Activated T-helper 1 cell treated with anti-CD3 and anti-CD28 coated beads, Interleukin-2, amount 50 U/mL, for 16 hours (primary cell): ENCODE measurements at places on chromosomes 1 and 21.

- no peak for DNase-seq
Measured at GRCh38 chr1:24875991-24876506, 54.0 kb downstream of the RUNX3 start.

DNA sequence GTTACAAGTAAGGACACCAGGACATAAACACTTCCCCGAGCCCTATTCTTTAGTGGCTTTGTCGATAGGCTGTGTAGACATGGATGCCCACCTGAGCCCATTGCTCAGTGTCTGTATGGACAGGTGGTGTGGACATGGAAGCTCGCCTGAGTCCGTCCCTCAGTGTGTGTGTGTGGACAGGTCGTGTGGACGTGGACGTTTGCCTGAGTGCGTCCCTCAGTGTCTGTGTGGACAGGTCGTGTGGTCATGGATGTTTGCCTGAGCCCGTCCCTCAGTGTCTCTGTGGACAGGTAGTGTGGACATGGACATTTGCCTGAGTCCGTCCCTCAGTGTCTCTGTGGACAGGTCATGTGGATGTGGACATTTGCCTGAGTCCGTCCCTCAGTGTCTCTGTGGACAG lies 38.7 kb upstream of the COL6A2 start:
- no peak for DNase-seq

DNA sequence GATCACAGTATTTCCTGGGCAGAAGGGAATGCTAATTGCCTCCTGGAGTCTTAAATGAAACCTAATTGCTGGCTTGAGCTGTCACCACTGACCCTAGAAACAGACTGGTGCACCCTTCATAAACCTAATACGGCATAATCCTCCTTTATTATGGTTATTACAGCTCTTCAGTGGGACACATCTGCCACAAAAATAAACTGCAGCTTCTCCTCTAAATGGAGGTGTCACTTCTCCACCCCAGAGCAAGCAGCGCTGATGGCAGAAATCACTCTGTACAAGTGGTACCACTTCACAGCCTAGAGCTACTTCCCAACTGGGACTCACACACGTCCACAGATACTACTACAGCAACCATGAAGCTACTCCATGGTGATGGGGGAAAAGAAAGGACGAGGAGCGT lies 11.1 kb downstream of the PTPN14 start:
- DNase-seq, result no peak

DNA sequence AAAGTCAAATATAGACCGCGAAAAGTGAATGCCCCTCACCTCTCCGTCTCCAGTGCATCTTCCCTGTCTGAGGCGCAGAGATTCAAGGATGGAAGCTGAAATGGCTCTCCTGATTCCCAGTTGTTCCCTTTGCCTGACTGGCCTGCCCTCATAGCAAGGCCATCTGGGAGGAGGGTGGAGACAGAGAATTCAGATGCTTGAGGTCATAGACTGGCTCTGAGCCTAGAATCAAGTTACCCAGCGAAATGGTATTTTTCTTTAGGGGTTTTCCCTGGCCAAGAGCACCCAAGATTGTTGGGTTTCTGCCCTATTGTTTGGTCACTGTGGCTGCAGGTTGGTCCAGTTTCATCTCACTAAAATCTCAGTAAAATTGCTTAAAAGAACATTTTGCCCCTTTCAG lies 7.2 kb downstream of the METTL13 start:
- DNase-seq, result no peak

- DNase-seq, result no peak
Measured at GRCh38 chr1:150765296-150765976, at the start of gene CTSS. Gene CTSS, minus strand, starts transcription at chr1:150765778. Its CDS starts 1,015 bp downstream, at chr1:150764763.

DNA sequence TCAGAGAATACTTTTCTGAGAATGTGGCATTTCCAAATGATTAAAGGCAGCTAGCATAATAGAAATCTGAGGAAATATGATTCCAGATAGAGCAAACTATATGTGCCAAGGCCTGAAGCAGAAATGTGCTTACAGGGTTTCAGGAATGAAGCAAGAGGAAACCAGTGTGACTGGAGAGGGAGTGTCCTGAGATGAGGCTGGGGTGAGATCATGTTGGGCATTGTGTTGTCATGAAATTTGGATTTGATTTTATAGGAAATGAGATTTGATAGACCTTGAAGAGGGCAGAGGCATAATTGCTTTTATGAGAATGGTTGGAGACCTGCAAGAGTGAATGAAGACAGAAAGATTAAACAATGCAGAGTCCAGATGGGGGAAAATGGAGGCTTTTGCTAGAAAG lies 338.1 kb upstream of the SNX7 start:
- no peak for DNase-seq

- DNase-seq, result no peak
Measured at GRCh38 chr1:47948126-47948525, 49.1 kb downstream of the TRABD2B start.

- peak; percentile 23 for DNase-seq
Measured at GRCh38 chr1:198669023-198669698, 30.3 kb downstream of the PTPRC start.

DNA sequence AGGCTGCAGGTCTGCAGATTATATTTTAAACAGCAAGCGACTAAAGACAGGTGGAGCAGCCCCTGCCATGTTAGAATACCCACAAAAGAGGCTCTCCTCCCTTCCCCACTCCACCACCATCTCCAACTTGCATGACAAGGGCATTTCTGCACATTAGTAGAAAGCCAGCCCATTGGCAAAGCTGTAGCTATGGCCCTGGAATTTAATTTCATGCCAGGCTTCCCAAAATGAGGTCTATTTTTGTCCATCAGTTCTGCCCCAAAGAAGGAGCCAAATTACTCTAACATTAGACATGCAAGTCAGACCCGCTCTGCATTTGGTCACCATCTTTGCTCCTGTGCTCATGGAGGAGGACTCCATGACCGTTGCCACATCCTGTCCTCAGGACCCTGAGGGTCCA lies 115.2 kb downstream of the LAMC2 start:
- no peak for DNase-seq

DNA sequence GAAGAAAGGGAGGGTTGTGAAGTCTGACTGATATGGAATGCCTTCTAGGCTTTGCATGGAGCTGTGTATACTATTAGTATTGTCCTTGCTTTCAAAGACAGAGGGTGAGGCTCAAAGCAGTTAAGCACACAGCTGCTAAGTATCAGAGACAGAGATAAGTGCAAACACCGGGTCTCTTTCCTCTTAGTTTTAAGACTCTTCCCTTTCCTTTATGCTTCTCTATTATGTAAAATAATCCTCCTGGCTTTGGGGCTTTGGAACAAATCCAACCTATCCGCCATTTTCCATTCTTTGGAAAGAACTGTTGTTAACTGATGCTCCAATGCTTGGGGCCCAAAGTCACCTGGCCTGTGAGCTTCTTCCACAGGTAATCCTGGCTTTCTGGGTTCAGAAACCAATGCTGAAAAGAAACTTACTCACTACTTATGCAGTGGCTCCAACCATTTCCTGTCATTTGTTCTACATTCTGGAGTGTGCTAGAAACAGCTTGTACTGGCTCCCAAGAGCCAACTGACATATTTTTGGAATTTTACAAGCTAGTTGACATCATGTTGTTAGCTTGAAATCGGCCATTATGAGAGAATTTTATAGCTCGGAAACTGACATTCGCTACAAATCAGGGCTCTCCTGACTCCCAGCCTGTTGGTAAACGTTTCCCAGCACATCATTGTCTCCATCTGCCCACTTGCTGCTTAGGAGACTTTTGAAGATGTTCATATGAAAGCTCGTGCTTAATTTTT lies 67.5 kb downstream of the DNTTIP2 start:
- DNase-seq, result no peak

DNA sequence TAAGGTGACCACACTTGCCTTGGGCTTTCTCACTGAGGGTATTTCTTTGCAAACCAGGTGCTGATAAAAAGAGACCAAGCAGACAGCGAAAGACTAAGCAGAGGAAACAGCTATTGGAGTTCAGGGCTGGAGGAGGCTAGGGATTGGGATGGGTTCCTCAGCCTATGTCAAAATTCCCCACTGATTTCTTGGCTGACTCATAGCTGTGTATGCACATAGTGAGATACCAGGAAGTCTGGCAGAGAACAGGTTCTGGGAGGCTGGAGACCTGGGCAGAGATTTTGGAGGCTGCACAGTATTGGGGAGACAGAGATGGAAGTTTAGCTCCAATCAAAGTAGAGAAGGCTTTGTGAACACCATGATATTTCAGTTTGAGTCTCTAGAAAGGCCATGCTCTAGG lies 25.3 kb downstream of the YARS1 start:
- DNase-seq, result no peak

- DNase-seq, result no peak
Measured at GRCh38 chr1:167837326-167837725, 76.6 kb downstream of the ADCY10 start.

- no peak for DNase-seq
Measured at GRCh38 chr1:218433744-218434143, 88.6 kb downstream of the TGFB2 start.

GRCh38 chr1:97806996-97807520 lies 113.8 kb downstream of the DPYD start:
- no peak for DNase-seq

DNA sequence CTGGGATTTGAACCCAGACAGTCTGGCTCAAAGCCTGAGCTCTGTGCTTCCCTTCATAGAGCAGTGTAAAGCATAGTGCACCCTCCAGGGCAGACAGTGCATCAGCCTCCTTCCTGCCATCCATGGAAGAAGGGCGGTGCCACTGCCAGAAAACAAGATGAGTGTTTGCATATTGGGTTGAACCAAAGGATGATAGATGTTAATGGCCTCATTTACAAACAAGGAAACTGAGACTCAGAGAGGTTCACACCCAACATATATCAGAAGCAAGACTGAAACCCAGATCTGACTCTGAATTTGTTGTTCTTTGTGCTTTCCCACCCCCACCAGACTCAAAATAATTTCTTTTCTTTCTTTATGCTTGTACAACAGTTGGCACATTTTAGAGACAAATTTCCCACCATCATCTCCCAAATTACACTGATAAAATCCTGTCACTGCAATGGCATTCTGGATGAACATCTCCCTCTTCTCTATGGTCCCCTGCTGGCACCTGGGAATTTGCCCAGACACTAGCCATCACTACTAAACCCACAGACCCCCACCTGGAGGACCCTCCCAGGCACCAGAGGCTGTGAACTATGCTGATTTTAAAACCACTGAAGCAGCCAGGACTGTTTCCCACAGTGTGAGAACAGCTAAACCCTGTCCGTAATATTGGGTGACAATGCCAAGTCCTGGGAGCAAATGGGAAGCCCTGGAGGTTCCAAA lies 45.4 kb upstream of the MPZL1 start:
- no peak for DNase-seq

GRCh38 chr1:212287261-212287895 lies 2.2 kb downstream of the PPP2R5A start:
- DNase-seq, result no peak

DNA sequence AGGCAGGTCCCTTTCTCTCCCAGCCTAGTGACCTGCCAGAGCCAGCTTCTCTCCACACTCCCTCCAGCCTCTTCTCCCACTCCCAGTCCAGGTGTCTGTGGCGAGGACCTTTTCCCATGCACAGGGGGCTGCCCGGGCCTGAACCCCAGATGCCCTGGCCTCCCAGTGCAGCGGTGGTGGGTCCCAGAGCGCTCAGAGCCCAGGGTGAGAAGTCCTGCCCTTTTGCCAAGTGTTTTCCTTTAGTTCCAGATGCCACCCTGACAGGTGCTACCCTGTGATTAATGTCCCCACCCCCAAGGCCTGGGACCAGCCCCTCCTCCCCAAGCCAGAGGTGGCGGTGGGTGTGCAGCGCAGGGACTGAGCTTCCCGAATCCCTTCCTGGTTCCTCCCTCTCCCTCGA lies 90.4 kb downstream of the PAX7 start:
- DNase-seq, result no peak

- DNase-seq, result no peak
Measured at GRCh38 chr21:45976701-45977311, 4.8 kb upstream of the COL6A1 start.

GRCh38 chr1:156103521-156103947 lies 11.0 kb upstream of the LMNA start:
- DNase-seq, result no peak

DNA sequence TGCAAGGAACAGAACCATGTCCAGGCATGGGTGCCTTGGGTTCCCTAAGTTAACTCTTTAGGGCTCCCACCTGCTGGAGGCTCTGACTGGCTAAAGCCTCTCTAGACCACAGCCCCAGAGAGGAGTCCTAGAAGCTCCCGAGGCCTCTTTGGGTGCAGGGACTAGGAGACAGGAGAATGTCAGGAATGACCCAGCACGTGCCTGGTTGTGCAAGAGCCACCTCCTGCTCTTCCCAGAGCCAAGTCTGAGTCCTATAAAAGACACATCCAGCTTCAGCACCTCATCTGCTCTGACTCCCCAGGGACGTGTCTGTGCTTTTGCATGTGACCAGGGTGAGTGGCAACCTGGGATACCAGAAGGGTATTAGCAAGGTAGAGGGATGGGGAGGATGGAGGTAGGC lies at the start of gene LCE2D:
Gene LCE2D (plus strand): TSS at position 283 of the 400 bp plus-strand sequence. CDS start 726 bp downstream, outside the sequence.
- DNase-seq, result no peak

DNA sequence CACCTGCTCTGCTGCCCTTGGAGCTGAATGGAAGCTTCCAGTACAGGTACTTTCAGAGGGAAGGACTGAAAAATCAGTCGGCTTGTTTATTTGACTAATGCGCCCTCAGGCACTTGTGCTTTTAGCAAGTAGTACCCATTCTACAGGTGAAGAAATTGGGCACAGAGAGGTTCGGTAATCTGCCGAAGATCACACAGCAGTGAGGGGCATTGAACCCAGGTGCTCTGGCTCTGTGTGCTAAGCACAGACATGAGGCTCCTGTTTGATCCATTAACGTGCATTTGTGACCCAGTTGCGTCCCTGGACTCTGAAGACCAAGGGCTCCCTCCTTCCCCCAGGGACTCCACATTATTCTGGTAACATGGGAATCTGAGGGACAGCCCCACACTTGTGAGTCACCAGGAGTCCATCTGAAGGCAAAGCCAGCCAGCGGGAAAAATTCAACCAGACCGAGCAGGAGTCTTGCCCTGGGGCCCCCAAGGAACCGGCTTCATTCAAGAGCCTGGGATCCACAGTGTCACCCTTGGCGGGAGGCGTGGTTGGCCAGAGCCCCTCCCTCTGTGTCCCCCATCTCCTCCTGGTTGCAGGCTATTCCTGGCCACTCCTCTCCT lies 192.4 kb upstream of the ARHGEF16 start:
- DNase-seq, result no peak

DNA sequence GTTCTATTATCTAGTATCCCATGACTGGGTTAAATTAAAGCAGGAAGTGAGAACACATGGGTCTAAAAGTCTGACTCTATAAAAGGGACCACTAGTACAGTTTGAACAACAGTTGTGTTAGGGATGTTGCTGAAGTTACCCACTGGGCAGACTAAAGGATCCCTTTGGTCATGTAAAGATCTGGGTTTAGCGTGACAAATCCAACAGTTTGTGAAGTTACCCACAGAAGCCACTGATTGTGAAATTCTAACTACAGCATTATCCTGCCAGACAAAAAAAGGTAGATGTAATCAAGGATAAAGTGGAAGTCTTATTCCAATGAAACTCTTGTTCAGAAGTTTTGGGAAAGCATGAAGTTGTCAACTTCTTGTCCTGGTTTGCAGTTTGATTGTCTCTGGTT lies 5.7 kb downstream of the QSOX1 start:
- DNase-seq, result no peak

- DNase-seq, result no peak
Measured at GRCh38 chr1:5271264-5271663, 616.9 kb downstream of the AJAP1 start.
